ENCODE measurements at places on chromosomes 6 and 20.

DNA sequence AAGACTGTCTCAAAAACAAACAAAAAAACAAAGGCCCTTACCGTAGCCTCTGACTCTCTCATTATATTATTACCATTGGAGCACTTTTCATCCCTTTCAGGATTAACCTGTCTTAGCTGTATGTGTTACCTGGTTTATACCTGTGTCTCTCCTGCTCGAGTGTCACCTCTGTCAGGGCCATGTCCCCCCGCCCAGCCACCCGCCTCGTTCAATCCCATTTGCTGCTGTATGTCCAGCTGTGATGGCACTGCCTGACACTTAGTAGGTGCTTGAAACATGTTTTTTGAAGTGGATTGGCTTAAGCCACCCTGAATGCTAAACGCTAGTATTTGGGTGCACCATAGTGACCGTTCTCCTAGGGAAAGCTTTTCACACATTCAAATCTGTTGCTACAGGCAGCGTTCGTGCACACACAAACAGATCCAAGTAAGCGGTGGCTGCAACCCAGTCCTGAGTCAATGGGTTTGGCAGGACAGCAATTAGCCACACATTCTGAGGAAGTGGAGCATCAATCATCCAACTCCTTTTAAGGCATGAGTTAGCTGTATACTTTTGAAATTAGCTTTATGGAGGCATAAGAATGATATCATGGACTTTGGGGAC lies 98.9 kb upstream of the ZNF217 start:
- peak; percentile 10 for DNase-seq

DNA sequence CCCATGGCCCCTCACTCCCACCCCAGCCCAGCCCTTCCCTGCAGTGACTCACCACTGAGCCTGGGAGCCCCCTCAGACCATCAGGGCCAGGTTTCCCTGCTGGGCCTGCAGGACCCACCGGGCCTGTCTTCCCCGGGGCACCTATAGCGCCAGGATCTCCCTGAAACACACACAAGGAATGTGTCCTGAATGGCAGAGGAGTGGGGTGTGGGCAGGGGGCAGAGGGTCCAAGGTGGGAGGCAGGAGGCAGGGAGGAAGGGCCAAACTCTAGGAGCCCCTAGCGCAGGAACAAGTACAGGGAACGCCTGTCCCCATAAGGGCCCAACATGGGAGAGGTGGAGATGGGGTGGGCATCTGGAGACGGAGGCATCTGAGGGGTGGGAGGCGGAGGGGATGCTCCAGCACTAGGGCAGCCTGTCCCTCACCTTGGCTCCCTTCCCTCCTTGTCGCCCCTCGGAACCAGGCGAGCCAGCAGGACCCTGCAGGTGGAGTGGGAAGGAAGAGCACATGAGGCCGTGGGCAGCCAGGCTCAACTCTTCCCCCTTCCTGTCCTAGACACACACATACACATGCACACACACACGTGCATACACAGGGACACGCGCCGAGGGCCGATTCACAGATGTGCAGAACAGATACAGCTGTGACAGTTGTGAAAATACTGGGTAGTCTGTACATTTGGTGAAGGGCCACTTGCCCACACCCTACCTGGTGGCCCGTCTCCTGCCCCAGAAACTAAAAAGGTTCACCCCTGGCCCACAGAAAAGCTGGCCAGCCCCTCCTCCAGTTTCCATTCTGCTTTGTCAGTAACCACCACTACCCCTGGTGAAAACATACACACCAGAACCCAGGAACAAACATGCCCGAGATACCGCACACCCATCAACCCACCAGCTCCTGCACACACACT lies 24.6 kb downstream of the COL11A2 start:
- DNase-seq: no peak

GRCh38 chr6:36970892-36971842 lies 14.8 kb downstream of the MTCH1 start:
- DNase-seq: no peak

DNA sequence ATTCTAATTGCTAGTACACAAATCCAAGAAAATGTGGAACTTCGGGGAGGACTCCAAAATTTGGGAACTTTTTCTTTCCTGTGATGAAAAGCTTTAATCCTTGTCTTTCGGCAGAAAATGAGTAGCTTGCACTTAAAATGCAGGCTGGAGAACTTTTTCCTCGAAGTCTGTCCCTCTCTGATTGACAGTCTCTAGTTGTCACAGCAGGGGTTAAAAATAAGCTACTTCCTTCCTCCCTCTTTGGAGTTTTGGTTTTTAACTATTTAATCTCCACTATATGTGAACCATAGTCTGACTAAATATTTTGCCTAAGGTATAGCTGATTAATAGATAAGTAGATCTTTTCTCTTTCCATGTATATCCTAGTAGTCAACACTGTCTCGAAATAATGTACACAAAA lies 66.8 kb upstream of the MBOAT1 start:
- no peak for DNase-seq

DNA sequence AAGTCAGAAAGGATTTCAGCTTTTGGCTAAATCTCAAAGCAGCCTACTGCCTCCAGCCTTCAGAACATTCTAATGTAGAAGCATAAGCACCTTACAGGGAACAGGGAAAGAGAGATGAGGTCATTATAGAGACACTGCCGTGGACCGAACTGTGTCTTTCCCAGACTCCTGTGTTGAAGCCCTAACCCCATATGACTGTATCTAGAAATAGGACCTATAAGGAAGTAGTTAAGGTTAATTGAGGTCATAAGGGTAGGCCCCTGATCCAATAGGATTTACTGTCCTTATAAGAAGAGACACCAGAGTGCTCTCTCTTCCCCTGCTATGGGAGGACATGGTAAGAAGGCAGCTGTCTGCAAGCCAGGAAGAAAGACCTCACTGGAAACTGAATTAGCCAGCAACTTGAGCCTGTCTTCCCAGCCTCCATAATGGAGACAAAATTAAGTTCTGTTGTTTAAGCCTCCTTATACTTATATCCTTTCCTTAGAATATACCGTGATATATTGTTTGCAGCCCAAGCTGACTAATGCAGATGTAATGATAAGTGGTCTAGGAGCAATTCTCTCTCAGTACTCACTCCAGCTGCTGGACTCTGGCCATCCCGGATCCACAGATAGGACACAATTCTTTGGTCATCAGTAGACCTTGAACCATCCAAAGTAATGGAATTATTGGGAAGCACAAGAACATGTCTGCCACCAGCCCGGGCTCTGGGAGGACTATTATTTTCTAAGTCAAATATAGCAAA lies 71.4 kb downstream of the ALDH5A1 start:
- no peak for DNase-seq
